Activated naive CD4-positive, alpha-beta T cell treated with anti-CD3 and anti-CD28 coated beads for 36 hours (primary cell): ENCODE measurements at places on chromosomes 1 and 21. TPM values are rescaled to one million over a fixed set of nuclear protein-coding genes. Genes with fewer than 3 reads are reported as not detected.

DNA sequence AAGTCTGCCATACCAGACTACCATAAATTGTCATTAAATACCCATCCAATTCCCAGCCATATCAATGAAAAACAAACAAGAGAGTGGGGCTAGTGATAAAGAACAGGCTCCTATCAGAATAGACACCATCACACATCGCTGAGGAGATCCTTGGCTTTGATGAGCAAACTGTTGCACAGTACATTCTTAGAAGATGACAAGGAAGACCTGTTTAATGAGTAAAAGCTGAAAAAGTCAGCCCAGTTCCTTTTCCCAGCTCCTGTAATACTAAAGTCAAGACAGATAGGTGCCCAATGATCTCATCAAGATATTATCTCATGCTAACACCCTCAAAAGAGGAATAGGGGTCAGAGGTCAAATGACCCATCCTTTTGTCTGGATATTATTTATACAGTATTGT lies 164.5 kb upstream of the COA6 start:
- no peak for DNase-seq

DNA sequence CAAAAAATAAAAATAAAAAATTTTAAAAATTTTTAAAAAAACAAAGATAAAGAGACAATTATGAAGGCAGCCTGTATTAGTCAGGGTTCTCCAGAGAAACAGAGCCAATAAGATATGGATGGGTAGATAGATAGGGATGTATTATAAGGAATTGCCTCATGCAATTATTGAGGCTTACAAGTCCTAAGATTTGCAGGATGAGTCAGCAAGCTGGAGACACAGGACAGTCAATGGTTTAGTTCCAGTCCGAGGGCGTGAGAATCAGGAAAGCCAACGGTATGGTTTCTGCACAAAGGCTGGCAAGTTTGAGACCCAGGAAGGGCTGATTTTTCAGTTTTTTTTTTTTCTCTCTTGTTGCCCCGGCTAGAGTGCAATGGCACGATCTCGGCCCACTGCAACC lies 24.1 kb upstream of the EIF4G3 start:
- no peak for DNase-seq

DNA sequence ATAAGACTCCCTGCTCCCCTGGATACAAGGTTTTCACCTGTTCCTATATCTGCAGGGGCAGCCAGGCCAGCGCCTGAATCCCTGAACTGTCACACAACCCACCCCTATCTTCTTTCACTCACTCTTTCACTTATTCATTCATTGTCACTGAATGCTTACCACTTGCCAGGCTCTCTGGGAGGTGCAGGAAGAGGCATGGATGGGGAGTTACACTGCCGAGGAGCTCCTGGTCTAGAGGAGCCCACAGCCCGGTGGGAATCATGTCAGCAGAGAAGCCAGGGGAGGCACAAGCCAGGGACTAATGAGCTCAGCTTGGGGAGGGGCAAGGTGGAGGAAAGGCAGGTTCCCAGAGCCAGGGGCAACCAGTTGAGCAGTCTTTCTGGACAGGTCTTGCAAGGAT lies 155.8 kb downstream of the TRABD2B start:
- DNase-seq, result no peak

DDR2 gene
- 0.26 TPM for total RNA-seq

TNFRSF9 gene
- total RNA-seq, result 11.6 TPM

GRCh38 chr1:114903480-114903879 lies 48.8 kb downstream of the SYCP1 start:
- no peak for DNase-seq

DNA sequence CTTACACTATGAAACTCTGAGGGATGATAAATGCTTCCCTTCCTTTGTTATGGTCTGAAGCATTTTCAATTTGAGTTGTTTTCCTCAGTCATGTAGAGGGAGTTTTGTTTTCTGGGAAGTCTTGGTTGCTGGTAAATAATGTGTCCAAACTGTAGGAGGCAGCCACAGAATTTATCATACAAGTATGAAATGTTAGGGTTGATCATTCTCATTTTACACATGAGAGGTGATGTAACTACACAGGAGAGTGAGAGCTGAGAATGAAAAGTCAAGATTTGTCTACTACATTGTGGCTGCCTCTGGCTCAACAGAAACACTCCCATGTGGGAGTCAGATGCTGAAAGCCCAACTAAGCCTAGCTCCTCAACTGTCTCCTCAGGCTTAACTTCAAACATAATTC lies 182.5 kb upstream of the SGIP1 start:
- DNase-seq, result peak; percentile 54

PLA2G2A gene
- not detected for total RNA-seq

DNA sequence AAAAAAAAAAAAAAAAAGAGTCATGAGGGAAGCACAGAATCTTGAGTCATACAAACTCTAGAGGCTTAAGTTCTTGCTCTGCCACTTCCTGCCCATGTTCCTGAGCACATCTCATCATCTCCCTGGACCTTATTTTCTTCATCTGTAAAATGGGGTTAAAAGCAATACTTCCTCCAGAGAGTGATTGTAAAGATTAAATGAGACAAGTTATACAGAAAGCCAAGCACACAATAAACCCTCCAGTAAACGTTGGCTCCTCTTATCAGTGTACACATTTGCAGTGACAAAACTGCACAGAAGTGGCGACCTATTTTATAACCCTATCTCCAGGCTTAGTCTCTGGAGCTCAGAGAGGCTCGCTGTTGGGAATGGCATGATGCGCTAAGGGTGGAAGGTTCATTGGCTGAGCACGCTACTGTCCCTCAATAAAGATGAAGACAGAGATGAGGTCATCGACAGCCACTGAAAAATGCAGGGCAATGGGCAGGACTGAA lies 82.1 kb downstream of the RRAGC start:
- DNase-seq, result no peak

- DNase-seq, result no peak
These were observed 86.7 kb upstream of the ZRANB2 start for GRCh38 chr1:71167505-71167904.

GRCh38 chr1:43930168-43930948 lies 3.2 kb upstream of the ARTN start:
- DNase-seq, result peak; percentile 42

DNA sequence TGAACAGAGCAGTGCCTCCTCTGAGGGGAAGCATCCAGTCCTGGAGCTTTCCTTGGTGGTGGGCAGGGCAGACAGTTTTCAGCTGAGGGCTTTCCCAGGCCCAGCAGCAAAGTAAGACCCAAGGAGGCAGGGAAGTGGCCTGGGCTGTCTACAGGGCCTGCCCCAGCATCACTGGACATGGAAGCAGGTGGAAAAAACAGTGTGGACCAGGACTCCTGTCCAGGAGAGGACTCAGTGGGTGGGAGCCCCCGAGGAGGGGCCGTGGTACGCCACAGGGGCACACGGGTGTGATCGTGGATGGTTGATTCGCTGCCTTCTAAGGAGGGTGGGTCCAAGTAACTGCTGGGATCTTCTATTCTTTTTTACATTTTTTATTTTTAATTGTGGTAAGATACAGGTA lies 387.6 kb downstream of the KIF26B start:
- no peak for DNase-seq

SYT14 gene
- total RNA-seq, result not detected

FOXO6 gene
- not detected for total RNA-seq

DNA sequence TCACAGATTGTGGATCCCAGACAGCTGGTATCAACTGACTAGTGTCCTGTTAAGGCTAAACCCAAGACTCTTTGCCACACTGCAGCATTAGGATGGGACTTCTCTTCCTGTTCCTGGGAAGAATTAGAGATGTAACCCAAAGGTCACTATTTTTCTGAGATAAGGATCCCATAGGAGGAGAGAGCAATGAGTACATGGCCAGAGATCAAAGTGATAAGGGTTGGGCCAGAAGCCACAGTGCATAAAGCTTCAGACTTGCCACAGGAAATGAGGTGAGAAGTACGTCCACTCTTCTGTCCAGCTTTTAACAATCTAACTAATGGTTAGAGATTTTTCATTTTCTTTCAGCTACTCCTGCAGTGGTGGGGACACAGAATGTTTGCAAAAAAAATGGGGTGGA lies at the start of gene HSD3B1:
Gene HSD3B1, plus strand, starts transcription at position 270 of the 400 bp plus-strand sequence. CDS start 267 bp downstream, outside the sequence.
- no peak for DNase-seq

KCNT2 gene
- not detected for total RNA-seq

LRRC39 gene
- total RNA-seq, result 0.22 TPM

SPRR3 gene
- total RNA-seq, result not detected

GRCh38 chr1:12722626-12723025 lies 6.7 kb downstream of the AADACL3 start:
- DNase-seq, result no peak

YBX1 gene
- 1,773 TPM for total RNA-seq

LEFTY2 gene
- total RNA-seq, result 0.10 TPM

CYB561D1 gene
- 8.5 TPM for total RNA-seq

DNA sequence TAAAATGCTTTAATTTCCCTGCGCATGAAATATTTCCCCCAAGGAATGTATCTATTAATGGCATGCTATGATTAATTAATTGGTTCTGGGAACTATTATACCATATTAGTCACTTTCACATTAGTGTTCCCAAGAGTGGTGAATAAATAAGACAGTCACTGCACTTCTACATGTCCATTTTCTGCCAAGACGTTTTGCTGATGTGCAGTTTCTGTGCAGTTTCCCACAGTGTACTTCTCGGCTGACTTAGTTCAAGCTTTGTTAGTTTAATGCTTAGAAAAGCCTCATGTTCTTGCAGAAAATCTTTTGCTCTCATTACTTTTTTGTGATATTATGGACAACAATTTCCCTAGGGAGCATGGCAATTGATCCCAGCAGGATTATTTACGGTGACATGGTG lies 1014.5 kb downstream of the BRINP3 start:
- no peak for DNase-seq

DNA sequence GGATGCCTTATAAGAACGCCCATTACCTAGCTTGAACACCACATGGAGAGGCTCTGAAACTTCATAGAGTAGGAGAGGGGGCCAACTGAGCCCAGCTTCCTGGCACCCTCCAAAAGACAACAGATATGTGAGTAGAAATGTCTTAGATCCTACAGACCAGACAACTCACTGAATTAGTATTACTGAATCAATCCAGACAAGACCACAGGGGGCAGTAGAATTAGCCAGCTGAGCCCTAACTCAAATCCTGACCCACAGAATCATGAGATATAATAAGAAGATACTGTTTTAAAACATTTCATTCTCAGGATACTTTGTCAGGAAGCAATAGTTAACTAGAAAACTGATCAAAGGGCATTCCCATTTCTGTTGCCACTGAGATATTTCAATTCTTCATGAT lies 45.8 kb upstream of the C1orf21 start:
- DNase-seq, result no peak

G0S2 gene
- total RNA-seq, result 139 TPM

NCAM2 gene
- not detected for total RNA-seq

DNA sequence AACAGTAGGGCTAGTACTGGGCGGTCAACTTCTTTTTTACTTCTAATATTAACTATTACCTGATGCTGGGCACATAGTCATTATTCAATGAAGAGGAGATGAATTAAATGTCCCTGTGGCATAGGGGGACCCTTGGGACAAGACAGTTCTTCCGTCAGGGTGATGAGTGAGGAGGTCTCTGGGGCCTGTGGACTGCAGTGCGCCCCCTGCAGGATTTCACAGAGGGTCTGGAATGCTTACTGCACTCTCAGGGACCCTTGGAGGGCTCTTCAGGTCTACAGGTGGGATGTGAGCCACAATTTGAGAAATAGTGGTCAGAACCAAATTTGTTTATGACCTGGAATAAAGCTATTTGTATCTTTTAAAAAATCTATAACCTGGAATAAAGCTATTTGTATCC lies 149.4 kb downstream of the FAM78B start:
- no peak for DNase-seq

DNA sequence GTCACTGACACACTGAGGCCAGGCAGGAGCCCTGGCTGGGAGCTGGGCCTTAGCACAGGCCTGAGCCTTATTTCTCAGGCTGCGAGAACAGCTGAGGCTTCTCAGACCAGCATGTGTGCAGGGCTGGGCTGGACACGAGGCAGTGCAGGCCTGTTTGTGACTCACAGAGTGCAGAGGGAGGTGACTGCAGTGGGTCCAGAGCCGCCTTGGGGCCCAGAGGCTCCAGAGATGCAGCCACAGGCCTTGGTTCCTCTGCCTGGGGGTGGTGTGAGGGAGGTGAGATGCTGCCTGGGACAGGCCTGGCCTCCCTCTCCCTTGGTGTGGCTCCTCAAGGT lies 61.2 kb upstream of the ETV3 start:
- DNase-seq, result no peak

GRCh38 chr1:181497870-181498269 lies 14.6 kb downstream of the CACNA1E start:
- DNase-seq, result no peak

KRTAP10-8 gene
- total RNA-seq, result not detected

DNA sequence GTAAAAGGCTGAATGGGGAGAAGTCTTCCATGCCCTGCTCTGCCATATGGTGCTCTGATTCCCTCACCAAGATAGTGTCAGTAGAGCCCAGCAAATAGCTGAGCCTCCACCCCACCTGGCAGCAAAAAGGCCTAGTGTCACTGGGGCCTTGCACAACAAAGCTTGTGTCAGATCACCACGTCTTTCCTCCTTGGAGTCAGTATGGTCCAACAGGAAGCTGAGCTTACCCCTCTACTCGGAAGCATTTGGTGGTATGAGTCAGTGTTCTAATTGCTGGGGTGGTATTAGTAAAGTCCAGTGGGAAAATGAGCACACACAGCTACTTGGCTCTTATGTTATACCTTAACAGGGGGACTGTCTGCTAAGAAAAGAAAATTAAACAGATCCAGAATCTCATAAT lies 18.7 kb upstream of the RRP15 start:
- DNase-seq, result no peak

- no peak for DNase-seq
These were observed 11.3 kb downstream of the WNT3A start for GRCh38 chr1:228018125-228018398.

DNA sequence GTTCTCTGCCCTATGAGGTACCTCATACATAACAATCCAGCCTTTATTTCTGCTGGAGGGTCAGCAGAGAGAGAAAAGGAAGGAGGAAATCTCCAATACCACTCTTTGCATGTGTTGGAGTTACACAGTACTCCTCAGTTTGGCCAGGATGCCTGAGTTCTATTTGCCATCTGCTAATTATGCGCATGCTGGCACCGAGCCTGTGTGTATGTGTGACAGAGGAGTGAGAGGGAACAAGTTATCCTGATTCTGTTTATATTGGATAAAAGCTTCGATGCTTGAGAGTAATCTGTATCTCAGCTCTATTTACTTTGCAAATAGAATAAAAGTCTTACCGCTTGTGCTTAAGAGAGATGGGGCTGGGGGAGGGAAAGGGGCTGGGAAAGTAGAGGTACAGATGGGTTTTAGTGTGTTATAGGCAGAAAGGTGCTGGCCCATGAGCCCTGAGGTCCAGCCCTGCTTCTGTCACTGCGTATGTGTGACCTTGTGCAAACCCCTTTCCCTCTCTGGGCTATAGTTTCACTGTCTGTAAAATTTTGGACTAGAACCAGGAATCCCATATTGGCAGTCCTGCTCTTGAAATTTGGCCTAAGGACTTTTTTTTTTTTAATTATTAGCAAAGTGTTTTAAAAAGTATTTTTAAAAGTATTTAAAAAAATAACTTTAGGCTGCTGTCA lies 54.5 kb upstream of the PLXNA2 start:
- no peak for DNase-seq

- DNase-seq, result no peak
These were observed 34.5 kb downstream of the DIRAS3 start for GRCh38 chr1:68015971-68016370.

- no peak for DNase-seq
These were observed 77.0 kb downstream of the SKI start for GRCh38 chr1:2304921-2305681.

NEGR1 gene
- not detected for total RNA-seq
